Body of pancreas (tissue), 4 donors: ENCODE measurements at places on chromosomes 7 and 10.

- DNase-seq, result peak; percentile 39
Measured at GRCh38 chr10:132554991-132555647, 17.5 kb downstream of the INPP5A start.

DNA sequence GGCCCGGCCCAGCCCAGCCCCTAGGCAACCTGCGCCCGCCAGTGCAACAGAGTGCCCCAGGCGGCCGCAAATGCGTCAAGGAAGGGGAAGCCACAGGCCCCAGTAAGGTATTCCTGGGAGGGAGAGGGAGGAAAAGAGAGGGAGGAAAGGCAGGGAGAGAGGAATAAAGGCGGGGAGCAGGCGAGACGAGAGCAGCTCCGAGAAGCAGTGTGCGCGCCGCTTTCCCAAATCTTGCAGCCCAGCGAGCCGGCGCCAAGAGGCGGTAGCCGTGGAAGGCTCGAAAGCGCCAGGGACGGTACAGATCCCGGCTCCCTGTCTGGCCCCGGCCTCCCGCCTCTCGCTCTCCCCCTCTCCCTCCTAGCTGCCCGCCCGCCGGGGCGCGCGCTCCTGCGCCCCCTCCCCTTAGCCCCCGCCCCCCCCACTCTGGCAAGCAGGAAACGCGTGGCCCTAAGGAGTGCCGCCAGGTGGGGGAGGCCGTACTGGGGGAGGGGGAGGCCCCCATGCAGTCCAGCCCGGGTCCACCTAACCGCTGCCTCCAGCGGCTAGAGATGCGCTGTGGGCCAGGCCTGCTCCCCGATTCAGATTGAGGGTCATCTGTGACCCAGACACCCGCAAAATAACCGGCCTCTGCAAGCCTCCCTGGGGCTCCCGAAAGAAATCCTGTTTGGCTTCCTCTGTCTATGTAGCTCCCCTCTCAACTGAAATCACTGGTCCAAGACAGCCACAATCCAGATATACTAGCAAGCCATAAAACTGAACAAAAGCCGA lies 4.3 kb downstream of the HOXA10 start:
- no peak for DNase-seq

DNA sequence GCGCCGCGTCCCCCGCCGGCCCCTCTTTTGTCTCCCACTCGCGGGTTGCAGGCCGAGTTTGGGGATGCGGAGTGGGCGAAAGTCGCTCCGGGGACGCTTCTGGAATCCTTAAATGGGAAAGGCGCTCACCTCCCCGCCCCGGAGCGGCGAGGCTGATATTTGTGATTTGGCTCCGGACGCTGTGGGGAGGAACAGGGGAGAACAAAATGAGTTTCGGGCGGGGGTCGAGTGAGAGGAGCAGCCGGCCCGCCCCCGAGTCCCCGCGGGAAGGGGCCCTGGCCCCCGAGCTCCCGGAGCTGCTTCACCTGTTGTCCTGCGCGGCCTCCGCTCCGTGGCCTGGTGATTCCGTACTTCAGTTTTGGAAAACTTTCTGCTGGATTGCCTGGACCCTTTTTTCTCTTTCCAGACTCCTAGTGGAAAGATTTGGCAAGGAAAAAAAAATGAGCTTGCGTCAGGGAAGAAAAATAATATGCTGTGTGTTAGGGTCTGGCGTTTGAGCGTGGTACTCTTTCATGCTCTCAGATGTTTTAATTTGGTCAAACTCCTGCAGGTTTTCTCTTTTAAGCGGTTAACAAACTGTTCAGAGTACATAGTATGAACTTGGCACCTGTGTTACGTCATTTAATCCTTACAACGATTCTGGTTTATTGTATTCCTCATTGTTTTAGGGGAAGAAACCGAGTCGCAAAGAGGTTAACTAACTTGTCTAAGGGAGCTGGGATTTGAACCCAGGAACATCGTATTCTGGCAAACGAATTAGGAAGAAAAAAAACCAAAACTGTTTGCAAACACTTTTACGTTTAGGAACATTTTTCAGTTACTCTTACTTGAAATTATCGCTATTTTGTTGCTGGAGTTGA lies 924 bp downstream of the BMPR1A start:
- peak; percentile 33 for DNase-seq

DNA sequence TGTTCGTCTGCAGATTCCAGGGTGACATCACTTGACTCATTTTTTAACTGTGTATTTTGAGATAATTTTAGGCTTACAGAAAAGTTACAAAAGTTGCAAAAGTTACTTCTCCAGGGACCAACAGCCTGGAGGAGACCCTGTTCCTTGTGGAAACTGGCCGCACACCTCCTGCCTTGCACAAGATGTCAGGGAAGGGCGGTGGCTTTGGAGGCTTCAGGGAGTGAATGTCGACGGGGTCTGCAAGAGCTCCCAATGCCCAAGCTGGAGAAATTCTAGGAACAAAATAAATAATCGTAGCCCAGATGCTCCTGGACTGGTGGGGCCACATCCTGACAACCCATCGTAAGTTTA lies 62.2 kb upstream of the FAM20C start:
- no peak for DNase-seq

DNA sequence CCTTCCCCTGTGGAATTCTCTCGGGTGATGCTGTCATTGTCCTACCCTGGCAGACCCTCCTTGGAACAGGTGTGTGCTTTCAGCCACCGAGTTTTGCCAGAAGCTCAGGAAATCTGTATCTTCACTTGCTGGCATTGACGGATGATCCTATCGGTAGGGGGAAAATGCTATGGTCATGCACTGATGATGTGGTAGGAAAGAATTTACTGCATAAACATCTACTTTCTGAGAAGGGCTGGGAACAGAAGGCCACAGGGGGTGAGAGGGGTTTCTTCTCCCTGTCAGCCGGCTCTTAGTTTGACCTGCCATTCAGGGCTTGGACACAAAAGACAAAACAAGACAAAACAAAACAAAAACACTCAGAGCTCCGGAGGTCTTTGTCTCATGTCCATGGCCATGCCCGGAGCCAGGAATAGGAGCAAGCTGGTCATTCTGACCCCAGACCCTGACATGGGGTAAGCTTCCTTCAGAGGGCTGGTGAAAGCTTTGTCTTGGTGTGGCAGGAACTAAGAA lies 43.6 kb upstream of the CARD11 start:
- DNase-seq, result no peak

GRCh38 chr10:73332379-73332778 lies 26.3 kb downstream of the CFAP70 start:
- no peak for DNase-seq

DNA sequence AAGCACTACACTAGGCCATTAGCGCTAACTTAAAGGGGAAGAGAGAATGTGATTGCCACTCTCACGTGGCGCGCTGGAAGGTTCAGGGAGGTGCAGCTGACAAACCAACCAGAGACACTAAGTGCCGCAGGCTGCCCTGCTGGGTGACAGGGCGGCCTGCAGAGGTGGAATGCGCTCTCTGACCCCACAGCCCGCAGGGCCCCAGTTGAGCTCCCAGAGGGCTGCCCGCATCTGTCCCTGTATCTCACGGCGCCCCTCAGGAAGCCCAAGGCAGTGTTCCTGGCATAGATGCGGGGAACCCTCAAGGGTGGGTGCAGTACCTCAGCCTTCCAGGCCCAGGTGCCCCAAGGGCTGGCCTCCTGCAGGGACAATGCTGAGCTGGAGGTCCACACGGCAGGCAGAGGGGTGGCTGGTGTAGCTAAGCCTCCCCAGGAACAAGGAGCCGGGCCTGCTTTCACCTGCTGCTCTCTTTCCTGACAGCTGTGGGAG lies 66.6 kb downstream of the CALML3 start:
- no peak for DNase-seq

DNA sequence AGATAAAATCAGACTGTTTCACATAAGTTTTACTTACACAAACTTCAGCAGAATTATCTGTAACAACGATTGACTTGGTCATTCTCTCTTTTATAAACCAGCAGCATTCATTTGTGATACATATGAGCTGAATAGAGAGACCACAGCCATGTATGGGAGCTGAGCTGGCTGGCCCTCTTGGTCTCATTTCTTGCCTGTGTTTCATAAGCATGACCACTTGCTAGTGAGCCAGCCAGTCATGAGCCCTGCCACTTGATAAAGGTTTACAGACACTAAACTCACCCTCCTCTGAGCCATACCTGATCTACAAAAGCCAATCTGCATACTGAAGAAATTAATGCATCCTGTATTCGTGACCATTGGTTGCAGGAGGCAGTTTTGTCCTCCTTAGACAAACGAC lies 82.1 kb downstream of the PKD1L1 start:
- DNase-seq, result no peak

- DNase-seq, result no peak
Measured at GRCh38 chr10:70784471-70784870, 706 bp downstream of the TBATA start.

GRCh38 chr7:114700247-114700928 lies 221.5 kb upstream of the MDFIC start:
- DNase-seq, result no peak

DNA sequence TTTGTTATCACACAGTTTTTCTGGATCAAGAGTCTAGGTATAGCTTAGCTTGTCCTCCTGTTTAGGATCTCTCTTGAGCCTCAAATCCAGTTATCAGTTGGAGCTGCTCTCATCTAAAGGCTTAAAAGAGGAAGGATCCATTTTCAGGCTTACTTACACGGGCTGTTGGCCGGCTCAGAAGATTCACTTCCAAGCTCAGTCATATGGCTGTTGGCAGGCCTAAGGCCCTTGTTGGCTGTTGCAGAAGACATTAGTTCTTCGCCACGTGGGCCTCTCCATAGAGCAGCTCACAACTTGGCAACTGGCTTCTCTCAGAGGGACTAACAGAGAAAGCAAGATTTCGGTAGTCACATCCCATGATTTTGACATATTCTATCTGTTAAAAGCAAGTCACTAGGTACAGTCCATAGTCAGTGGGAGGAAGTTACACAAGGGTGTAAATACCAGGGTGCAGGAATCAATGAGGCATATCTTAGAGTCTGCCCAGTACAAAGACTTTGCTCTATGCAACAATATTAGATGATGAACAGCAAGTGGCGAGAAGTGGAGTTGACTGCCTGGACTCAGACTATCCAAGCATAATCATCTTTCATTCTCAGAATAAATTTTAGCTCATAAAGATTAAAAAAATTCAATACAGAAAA lies 280.1 kb upstream of the MBL2 start:
- DNase-seq, result no peak

GRCh38 chr7:45098983-45099839 lies 10.4 kb upstream of the NACAD start:
- no peak for DNase-seq

GRCh38 chr7:87322912-87323311 lies 22.6 kb upstream of the CROT start:
- no peak for DNase-seq

GRCh38 chr7:23261843-23262452 lies 15.4 kb downstream of the GPNMB start:
- peak; percentile 60 for DNase-seq

DNA sequence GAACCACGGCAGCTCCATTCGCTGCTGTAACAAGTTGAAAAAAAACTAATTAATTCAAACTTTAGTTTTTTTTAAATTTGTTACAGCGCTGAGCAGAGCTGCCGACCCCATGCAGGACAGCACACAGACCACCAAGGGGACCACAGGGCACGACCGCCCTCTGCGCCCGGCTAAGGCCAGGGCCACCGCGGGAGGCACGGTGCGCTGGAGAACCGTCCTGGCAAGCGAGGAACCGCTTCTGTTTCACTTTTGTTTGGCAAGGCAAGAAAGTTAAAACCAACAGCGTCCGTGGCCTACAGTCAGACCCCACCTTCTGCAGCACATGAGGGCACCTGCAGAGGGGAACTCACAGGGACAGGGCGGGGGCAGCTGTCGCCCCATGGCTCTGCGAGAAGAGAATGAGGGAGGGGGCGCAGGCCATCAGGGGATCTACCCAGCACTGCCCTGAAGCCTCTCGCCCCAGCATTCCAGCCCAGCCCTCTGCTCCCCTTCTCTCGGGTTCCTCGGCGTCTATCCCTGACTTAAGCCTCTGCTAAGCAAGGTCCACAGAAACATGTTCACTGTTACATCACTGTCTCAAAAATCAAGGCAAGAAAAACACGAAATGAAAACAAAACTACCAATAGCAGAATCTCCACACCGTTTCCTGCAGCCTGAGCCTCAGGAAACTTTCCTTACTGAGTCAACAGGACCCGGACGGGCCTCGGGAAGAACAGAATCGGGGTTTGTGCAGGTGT lies 204.4 kb downstream of the DIP2C start:
- DNase-seq, result no peak

DNA sequence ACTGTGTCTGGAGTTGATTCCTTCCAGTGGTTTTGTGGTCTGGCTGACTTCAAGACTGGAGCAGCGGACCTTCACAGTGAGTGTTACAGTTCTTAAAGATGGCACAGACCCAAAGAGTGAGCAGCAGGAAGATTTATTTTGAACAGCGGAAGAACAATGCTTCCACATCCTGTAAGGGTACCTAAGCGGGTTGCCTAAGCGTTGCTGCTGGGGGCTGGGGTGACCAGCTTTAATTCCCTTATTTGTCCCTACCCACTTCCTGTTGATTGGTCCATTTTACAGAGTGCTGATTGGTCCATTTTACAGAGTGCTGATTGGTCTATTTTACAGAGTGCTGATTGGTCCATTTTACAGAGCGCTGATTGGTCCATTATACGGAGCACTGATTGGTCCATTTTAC lies 13.2 kb downstream of the AKR1B15 start:
- DNase-seq, result no peak

- no peak for DNase-seq
Measured at GRCh38 chr7:29764227-29764626, 42.1 kb upstream of the WIPF3 start.

DNA sequence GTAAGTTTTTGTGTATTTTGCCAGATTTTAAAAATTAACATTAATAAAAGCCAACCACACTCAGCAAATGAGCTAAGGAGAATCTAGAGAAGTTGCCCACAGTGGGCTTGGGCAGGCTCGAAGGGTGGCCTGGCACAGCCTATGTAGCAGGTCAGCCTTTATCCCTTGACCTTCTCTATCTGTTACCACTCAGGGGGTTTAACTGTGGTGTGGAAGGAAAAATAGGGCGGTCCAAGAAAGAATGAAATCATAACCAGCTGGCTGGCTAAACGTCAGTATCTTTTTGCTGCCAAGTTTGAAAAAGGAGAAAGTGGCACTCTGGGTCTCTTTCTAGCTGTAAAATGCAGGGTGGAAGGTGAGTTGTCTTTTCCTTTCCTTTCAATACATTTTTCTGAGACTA lies 130.3 kb upstream of the ASAH2 start:
- no peak for DNase-seq

- DNase-seq, result no peak
Measured at GRCh38 chr7:157177333-157177982, 38.7 kb downstream of the UBE3C start.

GRCh38 chr10:92381543-92381954 lies 90.6 kb downstream of the MARCHF5 start:
- DNase-seq, result no peak

- no peak for DNase-seq
Measured at GRCh38 chr7:117065571-117066150, 112.4 kb downstream of the ST7 start.
